Stimulated activated CD8-positive, alpha-beta memory T cell treated with anti-CD3 and anti-CD28 coated beads, Interleukin-4, amount 100 ng/mL, for 1 hour (primary cell): ENCODE measurements at places on chromosomes 11 and 22.

DNA sequence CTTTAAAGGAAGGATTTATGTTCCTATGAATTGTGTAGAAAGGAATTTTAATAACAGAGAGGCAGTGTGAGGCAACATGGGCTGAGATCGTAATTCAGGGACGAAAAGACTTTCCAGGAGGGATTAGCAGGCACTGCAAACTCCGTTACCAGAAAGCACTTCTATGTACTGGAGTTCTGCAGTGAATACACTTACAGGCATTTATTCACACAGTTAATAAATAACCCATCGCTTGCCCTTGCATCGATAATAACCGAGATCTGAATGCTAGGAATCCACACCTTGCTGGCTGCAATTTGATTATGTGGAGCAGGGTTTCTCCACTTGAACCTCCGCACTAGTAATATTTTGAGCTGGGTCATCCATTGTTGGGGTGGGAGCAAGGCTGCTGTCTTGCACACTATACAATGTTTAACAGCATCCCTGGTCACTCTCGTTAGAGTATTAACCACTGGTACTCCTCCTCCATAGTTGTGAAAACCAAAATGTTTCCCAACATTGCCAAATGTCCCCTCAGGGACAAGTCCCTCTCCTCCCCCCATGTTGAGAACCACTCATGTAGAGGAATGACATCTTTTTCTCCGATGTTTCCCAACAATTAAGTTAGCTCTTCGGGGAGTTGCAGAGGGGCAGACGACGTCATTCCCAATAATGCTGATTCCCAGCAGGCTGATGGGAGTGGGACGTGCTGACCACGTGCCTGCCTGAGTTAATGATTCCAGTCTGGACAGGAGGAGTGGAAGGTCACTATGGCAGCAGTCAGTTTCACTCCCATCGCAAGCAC is 99.5 kb downstream of the SNX19 start:
- DNase-seq = no peak

GRCh38 chr11:64747961-64748665 is 4.2 kb upstream of the RASGRP2 start:
- DNase-seq = no peak

GRCh38 chr22:45968003-45968650 is 8.8 kb downstream of the WNT7B start:
- no peak for DNase-seq

- no peak for DNase-seq
These were observed 20.8 kb upstream of the IL18BP start for GRCh38 chr11:71977743-71978418.

- DNase-seq = no peak
These were observed 40.5 kb downstream of the FBXO7 start for GRCh38 chr22:32515084-32515483.

DNA sequence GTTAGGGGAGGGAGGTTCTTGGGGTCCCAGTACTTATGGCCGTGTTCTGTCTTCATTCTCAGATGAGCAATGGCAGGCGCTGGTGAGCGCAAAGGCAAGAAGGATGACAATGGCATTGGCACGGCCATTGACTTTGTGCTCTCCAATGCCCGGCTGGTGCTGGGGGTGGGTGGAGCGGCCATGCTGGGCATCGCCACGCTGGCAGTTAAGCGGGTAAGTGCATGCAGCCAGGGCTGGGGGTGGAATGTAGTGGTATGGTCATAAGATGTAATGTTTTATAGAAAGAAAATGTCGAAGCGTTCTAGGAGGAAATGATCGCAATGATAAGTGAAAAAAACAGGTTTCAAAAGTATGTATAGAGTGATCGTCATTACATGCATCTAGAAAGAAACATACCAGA is 9.1 kb upstream of the ATF4 start:
- no peak for DNase-seq

DNA sequence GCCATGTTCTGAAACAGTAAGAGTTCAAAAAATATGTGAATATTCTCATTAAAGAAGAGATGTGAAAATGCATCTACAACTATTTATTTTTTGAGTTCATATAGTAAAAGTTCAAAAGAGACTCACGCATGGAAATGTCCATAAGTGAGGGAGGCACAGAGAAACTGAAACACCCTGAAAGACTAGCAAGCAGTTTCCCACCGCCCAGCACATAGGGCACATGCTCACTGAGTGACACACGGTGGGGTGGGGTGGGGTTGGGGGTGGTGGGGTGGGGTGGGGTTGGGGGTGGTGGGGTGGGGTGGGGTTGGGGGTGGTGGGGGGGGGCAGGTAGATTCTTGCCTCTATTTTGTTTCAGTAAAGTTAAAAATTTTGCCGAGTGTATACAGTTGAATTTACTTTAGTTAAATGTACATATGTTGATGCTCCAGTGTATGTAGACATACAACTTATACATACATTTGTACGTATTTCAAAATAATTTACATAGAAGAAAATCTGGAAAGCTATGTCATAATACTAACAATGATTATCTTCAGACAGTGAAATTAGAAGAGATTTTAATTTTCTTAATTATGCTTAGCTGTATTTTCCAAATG is 6.3 kb downstream of the CCDC34 start:
- no peak for DNase-seq

- DNase-seq = no peak
These were observed 1.2 kb downstream of the TTC36 start for GRCh38 chr11:118528511-118528910.

- no peak for DNase-seq
These were observed 115.4 kb upstream of the OR4B1 start for GRCh38 chr11:48101044-48101733.

GRCh38 chr11:113778111-113778910 is 1.3 kb upstream of the CLDN25 start:
- DNase-seq = no peak
